ENCODE measurements at places on chromosomes 1 and 21.

DNA sequence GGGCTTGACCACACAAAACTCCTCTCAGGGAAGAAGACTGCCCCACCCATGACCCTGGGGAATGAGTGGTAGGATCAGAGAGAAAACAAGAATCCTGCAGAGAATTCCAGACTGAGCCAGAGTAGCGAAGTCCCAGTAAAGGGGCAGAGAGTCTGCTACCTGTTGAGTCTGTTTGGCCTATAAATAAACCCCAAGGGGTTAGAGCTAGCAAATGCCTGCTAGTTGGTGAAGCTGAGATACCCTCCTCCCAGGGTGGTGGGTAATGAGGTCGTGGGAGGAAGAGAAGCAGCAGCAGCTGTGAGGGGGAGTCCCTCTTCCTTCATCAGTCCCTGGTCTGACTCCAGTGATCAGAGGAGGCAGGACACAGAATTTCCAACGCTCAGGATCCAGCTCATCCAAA is 2.5 kb downstream of the TRAF3IP3 start:
- no peak for DNase-seq

- DNase-seq, result no peak
Observed at GRCh38 chr21:16309250-16309971, 579.6 kb downstream of the USP25 start.

DNA sequence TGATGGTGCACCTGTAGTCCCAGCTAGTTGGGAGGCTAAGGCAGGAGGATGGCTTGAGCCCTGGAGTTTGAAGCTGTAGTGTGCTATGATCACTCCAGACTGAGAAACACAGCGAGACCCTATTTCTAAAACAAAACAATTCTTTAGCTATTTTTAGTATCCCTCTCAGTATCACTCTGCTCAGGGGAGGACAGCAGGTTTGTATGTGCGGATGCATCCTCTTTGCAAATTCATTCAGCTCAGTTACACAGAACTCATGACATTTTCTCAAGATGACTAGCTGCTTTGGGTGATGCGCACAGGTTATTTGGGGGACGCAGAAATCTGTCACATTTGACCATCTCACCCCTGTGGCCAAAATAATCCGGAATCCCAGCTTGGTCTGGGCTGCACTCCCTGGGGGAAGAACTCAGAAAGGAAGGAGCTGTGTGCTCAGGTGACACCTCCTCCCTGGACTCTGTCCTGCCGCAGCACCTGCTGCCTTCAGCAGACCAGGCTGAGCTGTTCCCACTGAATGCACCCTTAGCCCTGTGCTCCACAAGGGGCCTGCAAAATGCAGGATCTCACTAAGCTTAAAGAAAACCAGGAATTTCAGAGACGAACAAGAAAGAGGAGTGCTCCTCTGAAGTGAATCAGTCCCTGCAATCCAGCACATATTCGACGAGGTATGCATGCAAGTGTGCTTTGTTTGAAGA is 89.5 kb upstream of the PGBD5 start:
- DNase-seq, result no peak

DNA sequence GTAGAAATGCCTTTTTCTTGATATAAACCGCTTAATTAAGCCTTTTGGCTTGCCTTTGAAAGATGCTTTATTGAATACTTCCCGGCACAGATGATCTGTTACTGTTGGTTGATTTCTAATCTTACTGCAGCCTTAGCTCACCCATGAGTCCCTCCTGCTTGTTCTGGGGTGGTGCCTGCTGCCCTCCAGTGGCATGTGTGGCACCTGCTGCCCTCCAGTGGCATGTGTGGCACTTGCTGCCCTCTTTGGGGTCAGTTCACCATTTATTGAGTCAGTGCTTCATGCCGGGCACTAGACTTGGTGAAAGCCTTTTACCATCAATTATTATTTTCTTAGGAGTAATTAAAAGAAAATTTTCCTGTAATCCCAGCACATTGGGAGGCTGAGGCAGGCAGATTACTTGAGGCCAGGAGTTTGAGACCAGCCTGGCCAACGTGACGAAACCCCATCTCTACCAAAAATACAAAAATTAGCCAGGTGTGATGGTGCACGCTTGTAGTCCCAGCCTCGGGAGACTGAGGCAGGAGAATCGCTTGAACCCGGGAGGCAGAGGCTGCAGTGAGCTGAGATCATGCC is 54.3 kb downstream of the ADARB1 start:
- peak; percentile 77 for DNase-seq

- no peak for DNase-seq
Observed at GRCh38 chr1:179195376-179195775, 34.1 kb downstream of the ABL2 start.

DNA sequence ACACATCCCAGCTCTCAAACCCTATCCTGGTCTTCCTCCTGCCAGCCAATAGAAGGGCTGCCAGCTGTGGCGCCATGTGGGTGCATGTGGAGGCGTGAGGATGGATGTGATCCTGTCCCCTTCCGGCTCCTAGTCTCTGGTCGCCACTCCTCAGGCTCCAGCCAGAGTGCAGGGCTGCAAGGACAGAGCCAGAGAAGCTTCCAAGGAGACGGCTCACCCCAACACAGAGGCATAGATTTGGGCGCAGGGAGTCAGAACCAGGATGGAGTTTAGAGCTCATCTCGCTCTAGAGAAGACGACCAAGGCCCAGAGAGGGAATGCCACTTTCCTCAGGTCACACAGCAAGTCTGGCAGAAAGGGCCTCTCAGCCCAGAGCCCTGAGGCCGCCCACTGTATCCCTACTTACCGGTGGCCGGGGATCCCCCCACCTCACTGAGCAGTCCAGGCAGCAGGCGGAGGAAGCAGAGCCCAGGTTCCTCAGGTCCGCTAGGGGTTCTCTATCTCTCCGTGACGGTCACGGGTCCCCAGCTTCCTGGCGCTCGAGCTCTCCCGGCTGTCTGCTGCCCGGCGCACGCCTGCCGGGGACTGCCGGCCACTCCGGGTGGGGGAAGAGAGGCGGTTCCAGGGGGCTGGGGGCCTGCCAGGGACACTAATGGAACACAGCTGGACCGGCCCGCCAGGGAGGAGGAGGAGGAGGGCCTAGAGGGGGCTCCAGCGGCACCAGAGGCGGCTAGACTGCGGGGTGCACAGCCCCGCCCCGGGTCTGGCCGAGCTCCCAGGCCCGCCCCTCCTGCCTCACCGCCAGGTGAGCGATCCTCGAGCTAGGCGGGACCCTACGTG is at the start of gene COL16A1:
Gene COL16A1 (minus strand): TSS at position 587 of the 840 bp plus-strand sequence. CDS start 1,824 bp downstream, outside the sequence.
- DNase-seq, result peak; percentile 94

- DNase-seq, result no peak
Observed at GRCh38 chr1:25802915-25803314, 2.9 kb downstream of the SELENON start.

GRCh38 chr1:49026230-49026811 is 249.6 kb upstream of the BEND5 start:
- no peak for DNase-seq

- no peak for DNase-seq
Observed at GRCh38 chr1:223617323-223618070, 48.0 kb downstream of the CAPN8 start.

DNA sequence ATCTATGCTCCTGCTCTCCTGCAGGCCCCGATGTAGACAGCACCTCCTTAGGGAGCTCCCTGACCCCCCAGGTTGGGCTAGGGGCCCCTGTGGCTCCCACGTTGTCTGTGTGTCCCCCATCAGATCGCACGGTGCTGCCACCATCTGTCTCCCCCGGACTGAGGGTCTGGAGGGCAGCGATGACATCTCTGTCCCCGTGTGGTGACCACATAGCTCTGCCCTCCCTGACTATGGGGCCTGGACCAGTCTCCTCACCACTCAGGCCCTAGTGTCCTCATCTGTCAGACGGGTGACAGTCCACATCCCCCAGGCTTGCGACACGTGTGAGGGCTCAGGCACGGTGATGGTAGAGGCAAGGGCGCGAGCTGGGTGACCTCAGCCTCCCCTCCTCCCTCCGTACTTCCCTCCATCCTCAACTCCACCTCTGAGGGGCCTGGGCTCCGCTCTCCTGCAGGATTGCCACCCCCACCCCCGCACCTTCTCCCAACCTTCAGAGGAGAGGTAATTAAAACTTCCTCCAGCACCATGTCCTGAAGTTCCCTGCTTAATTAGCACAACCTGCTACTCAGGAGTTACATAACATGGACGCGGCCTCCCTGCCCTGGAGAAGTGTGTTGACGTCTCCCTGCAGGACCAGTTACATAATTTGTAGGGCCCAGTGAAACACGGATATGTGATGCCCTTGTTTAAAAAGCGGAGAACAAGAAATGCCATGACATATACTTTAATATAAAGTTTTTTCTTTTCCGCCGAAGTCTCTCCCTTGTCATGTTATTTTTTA is 288.2 kb downstream of the PTPRU start:
- DNase-seq, result no peak

- DNase-seq, result no peak
Observed at GRCh38 chr1:111541721-111542120, 38.3 kb upstream of the ADORA3 start.

DNA sequence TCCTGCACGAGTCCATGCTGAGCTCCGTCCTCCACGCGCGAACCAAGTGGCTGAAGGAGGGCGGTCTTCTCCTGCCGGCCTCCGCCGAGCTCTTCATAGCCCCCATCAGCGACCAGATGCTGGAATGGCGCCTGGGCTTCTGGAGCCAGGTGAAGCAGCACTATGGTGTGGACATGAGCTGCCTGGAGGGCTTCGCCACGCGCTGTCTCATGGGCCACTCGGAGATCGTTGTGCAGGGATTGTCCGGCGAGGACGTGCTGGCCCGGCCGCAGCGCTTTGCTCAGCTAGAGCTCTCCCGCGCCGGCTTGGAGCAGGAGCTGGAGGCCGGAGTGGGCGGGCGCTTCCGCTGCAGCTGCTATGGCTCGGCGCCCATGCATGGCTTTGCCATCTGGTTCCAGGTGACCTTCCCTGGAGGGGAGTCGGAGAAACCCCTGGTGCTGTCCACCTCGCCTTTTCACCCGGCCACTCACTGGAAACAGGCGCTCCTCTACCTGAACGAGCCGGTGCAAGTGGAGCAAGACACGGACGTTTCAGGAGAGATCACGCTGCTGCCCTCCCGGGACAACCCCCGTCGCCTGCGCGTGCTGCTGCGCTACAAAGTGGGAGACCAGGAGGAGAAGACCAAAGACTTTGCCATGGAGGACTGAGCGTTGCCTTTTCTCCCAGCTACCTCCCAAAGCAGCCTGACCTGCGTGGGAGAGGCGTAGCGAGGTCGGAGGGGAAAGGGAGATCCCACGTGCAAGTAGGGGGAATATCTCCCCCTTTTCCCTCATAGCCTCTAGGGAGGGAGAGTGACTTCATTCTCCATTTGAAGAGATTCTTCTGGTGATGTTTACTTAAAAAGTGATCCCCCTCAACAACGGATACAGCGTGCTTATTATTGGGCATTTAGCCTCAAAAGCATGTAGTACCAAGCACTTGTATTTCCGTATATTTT is 991 bp downstream of the PRMT6 start:
- DNase-seq, result peak; percentile 81

GRCh38 chr21:33780631-33781030 is 135.0 kb downstream of the ATP5PO start:
- DNase-seq, result peak; percentile 57

- no peak for DNase-seq
Observed at GRCh38 chr21:14959343-14959742, 105.5 kb downstream of the NRIP1 start.

DNA sequence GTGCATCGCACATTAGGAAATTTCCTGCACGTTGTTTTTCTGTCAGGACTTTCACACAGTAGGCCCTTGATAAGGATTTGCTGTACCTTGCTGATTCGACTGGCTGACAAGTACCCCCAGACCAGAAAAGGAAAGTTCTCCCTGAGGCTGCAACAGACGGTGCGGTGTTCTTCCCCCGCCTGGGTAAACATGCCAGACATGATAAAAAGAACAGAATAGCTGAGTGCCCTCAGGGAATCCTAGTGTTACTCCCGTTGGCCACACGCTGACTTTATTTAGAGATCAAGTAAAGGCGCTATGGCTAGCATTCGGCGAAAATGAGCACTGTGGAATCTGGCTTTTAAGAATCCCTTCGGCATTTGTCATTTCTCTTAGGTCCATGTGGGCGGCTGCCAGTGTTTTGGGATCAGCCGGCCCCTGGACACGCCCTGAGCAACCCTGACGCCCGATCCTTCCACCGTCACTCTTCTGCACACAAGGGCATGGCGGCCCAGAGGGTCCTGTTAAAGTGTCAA is 607.7 kb downstream of the KIF26B start:
- DNase-seq, result no peak

DNA sequence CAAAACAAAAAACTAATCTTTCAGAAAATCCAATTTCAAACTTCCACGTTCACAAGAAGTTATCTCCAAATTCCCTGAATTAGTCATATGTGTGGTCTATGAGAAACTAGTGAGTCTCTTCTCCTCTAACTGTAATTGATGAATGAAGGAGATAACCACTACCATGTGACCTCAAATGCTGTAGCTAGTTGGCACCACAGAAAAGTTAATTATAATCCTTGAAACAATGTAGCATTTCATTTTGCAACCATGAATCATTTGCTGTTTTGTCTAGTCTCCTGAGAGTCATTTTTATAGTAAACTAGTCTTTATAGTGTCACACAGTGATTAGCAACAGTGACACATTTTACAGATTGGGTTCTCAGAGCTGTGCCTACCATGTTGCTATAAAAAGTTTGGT is 287.5 kb downstream of the LRRIQ3 start:
- no peak for DNase-seq

- no peak for DNase-seq
Observed at GRCh38 chr1:166272851-166273250, 106.0 kb upstream of the FAM78B start.

DNA sequence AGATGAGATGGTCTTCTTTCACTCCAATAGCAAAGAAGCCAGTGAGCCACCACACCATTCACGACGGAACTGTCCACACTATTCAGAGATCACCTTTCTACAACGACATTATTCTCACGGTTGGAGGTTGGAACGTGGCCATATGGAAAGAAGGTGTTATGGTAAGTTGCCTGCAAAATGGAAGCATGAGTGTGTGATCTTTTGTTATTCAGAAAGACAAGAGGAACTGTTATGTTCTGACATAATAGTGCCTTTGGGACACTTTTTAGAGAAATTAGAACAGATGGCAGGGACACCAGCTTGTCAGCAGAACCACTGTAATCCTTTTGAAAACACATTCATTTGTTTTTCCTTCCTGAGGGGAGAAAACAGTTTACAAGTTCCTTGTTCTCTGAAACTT is 75.8 kb upstream of the MCOLN3 start:
- no peak for DNase-seq

- peak; percentile 47 for DNase-seq
Observed at GRCh38 chr1:214548988-214549387, 2.4 kb downstream of the PTPN14 start.

DNA sequence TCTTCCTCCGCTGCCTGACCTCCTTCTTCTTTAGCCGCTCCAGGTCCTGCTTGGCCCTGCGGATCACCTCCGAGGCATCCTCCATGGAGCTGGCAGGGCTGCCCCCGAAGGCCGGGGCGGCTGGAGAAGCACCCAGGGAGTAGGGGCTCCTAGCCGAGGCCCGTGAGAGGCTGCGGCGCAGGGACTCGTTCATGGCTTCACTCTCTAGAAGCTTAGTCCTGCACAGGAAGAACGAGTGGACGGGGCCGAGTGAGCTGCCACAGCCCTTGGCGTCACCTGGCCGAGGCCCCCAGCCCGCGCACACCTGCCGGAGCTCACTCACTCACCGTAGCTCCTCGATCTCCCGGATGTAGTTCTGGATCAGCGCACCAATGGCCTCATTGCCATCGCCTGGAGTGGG is 23.1 kb downstream of the KIF21B start:
- no peak for DNase-seq

Data from adipocyte (in vitro differentiated cells).